Femur (tissue), 1 donor: ENCODE measurements at places on chromosomes 11 and 22.

DNA sequence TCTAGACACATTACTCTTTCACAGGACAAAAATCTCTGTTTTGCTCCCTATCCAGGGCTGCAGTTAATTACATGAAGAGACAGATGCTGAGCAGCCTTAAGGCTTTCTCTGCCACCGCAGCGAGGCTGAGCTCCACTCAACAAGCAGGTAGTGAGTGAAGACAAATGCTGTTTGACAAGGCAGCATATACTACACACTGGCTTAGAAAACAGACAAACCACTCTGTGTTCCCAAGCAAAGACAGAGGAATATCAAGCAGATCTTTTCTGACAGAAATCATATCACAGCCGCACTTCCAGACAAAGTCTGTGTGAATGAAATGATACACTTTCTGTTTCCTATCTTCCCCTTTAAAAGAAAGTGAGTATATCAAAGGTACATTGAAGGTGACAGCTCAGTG is 368.1 kb downstream of the DCDC1 start:
- DNase-seq = no peak

DNA sequence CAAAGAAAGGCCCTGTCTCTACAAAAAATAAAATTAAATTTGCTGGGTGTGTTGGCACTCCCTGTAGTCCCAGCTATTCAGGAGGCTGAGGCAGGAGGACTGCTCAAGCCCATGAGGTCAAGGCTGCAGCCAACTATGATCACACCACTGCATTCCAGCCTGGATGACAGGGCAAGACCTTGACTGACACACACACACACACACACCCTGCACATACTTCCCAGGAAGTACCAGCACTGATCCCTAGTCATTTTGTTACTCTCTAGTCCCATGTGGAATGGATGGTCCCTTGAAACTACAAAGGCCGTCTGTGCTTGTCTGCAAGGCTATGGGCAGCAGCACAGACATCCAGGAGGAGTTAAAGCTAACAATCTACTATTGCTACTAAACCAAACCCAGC is 59.7 kb upstream of the CYP2D6 start:
- no peak for DNase-seq

- DNase-seq = no peak
Observed at GRCh38 chr11:79358258-79358657, 82.6 kb downstream of the TENM4 start.

GRCh38 chr22:36029406-36029755 is 757 bp upstream of the RBFOX2 start:
- DNase-seq = no peak

DNA sequence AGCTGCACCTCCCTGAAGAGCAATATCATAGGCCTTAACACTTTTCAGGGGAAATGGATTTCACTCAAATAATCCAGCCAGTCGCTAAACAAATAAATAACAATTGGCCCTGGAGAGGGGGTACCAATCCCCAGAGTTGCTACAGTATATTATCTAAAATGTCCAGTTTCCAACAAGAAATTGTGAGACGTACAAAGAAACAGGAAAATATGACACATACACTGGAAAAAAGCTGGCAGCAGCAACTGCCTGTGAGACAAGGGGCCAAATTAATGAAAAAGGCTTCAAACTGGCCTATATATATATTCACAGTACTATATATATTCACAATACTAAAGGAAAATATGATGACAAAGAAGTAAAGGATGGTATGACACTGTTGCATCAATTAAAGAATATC is 4.0 kb downstream of the NF2 start:
- no peak for DNase-seq

GRCh38 chr22:50641696-50642607 is 14.0 kb upstream of the ARSA start:
- DNase-seq = peak; percentile 46

DNA sequence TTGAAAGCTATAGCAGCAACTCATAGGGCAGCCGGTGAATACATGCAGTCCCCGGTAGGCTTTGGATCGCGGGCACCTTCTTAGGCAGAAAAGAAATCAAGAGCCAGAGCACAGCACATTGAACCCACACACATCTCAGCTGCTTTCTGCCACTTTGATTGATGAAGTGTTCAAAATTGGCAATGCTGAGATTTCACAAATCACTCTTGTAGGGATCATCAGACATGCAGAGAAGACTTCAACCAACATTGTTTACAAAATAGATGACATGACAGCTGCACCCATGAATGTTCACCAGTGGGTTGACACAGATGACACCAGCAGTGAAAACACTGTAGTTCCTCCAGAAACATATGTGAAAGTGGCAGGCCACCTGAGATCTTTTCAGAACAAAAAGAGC is 350.2 kb upstream of the ARHGAP42 start:
- no peak for DNase-seq

- DNase-seq = no peak
Observed at GRCh38 chr22:49403102-49403501, 424.6 kb downstream of the BRD1 start.

DNA sequence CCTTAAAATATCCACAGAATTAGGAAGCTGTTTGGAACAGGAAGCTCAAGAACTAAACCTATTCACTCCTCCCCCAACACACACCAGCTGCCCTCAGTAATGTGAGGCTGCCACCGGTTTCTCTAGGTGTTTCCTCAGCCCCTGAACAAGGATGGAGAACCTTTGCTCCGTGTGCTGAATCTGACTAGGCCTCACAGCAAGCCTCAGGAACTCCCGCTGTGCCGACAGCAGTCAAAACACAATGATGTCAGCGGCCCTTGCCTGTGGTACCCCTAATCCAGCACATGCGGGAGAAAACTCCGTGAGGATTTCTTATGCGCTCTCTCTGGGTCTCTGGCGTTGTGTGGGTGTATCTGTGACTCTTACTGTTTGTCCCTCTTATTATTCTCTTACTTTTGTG is 153.3 kb downstream of the EFCAB6 start:
- DNase-seq = no peak

GRCh38 chr11:70117567-70118145 is 39.5 kb downstream of the ANO1 start:
- DNase-seq = no peak

- DNase-seq = no peak
Observed at GRCh38 chr22:37499027-37499707, 13.0 kb upstream of the MFNG start.

- DNase-seq = peak; percentile 36
Observed at GRCh38 chr22:34913826-34914225, 152.1 kb upstream of the ISX start.

- DNase-seq = no peak
Observed at GRCh38 chr11:111347002-111347722, 31.9 kb downstream of the POU2AF1 start.

DNA sequence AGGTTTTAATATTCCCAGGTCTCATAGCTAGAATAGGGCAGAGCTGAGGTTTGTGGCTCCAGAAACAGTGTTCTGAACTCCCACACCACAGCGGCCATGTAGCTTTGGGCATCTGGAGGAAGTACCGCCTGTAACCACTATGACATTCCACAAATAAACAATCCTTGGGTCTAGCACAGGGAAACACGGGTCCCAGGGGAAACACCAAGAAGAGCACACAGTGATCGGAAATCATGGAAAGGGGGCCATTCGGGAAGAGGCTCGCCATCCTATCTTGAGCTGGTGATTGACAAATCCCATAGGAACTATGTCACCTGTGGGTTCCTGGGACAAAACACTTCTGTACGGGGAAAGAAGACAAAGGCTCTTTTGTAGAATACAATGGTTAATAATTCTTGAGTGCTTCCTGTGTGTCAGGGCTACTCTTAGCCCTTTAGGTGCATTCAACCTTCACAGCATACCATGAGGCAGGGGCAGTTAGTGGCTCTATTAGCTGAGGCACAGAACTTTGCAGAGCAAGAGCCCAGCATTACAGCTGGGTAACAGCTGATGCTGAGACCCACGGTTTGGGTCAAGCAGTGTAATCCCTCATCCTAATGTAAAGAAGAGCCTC is 514.2 kb downstream of the NTM start:
- no peak for DNase-seq

DNA sequence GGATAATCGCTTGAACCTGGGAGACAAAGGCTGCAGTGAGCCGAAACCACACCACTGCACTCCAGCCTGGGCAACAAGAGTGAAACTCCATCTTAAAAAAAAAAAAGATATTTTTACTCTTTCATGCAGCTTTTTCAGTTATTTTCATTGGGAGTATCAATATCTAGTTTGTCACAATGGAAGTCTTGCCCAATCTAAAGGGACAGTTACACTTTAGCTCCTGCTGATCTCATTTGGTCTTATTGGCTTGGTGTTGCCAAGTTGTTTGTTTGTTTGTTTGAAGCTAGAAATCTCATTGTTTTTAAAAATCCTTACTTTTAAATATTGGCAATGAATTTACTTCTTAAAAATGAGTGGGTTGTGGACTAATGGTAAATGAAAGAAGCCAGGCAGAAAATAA is 24.7 kb downstream of the CEP295 start:
- DNase-seq = no peak
